ENCODE measurements at places on chromosomes 1 and 21. TPM values are rescaled to one million over a fixed set of nuclear protein-coding genes. Genes with fewer than 3 reads are reported as not detected.

Gene C1orf122
- total RNA-seq: 21.1 TPM

Gene CCDC17
- 0.65 TPM for total RNA-seq

Gene CLDN17
- not detected for total RNA-seq

Gene ANKRD35
- total RNA-seq: 0.32 TPM

Gene KANK4
- not detected for total RNA-seq

Gene RNASEL
- total RNA-seq: 2.6 TPM

Gene PLA2G5
- 0.46 TPM for total RNA-seq

Gene CELA2A
- not detected for total RNA-seq

Gene HSD3B1
- not detected for total RNA-seq

Gene NRDC
- 59.8 TPM for total RNA-seq

Gene RNF186
- not detected for total RNA-seq

Gene KCNJ10
- not detected for total RNA-seq

Gene CLCA4
- total RNA-seq: not detected

Gene HSF2BP
- 1.6 TPM for total RNA-seq

Gene AKT3
- 54.2 TPM for total RNA-seq

Gene MORC3
- total RNA-seq: 36.0 TPM

Gene FCRLB
- total RNA-seq: 1.4 TPM

Gene PDZK1
- total RNA-seq: not detected

Gene SPATA45
- not detected for total RNA-seq

Gene IVL
- total RNA-seq: not detected

Gene FCRL5
- not detected for total RNA-seq

Gene KRTAP21-2
- total RNA-seq: not detected

Gene MYOG
- total RNA-seq: not detected

Gene DNAH14
- total RNA-seq: 14.0 TPM

Gene OR2T33
- total RNA-seq: not detected

Gene S100A13
- 172 TPM for total RNA-seq

Gene NHLH1
- not detected for total RNA-seq

Gene GJA4
- 45.5 TPM for total RNA-seq

Gene NBPF19
- 3.8 TPM for total RNA-seq

Gene TFF2
- not detected for total RNA-seq

Gene KCNJ15
- 0.32 TPM for total RNA-seq

Gene OR2L13
- not detected for total RNA-seq

Gene FLG2
- under 0.01 TPM for total RNA-seq

Gene MIXL1
- total RNA-seq: 0.32 TPM

Gene GSTM1
- total RNA-seq: 0.32 TPM

Gene MNDA
- total RNA-seq: not detected

Gene SFN
- not detected for total RNA-seq

Gene MROH7
- total RNA-seq: under 0.01 TPM

Gene TPTE
- total RNA-seq: not detected

Gene CHRM3
- total RNA-seq: not detected

Gene LCE5A
- total RNA-seq: not detected

Gene MARCKSL1
- 67.2 TPM for total RNA-seq

Gene LHX8
- total RNA-seq: not detected

Gene PAQR7
- total RNA-seq: 5.8 TPM
